ENCODE measurements at places on chromosomes 5 and 9.
A peak's percentile ranks its signal among the peaks of the same experiment; 100 is the strongest.

GRCh38 chr9:27019589-27019988 lies 14.1 kb upstream of the LRRC19 start:
- no peak for DNase-seq

- no peak for DNase-seq
Measured at GRCh38 chr5:168066536-168067208, 224.8 kb upstream of the WWC1 start.

DNA sequence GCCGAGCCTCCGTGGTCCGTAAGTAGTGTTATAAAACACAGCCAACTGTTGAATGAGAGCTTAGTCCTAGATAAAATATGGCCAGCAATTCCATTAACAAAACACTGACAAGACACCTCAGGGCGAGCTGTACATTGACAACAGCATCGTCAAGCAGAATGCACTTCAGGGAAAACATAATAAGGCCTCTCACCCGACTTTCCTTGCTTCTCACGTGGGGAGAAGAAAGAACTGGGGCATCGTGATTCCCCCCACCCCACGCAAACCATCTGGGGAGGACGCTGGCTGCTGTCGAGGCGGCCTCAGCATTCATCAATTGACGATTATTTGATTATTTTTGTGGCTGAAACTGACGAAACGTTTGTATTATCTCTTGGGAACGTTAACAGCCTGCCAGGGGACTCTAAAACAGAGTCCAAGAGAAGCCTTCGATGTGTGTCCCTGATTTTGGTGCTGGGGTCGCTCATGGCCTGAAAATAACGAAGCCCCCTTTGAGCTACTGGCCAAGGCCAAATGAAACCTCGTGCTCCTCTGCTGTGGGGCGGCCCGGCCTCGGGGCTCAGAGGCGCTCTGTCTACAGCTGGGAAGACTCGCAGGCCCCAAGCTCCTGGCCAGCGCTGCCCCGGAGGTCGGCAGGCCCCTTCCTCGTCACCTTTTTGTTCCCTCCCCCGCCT lies 464 bp downstream of the GDF9 start:
- peak; percentile 2 for DNase-seq

GRCh38 chr5:57499262-57500050 lies 16.8 kb upstream of the ACTBL2 start:
- DNase-seq: peak; percentile 56

- DNase-seq: no peak
Measured at GRCh38 chr5:168778536-168778935, 199.4 kb upstream of the PANK3 start.

- DNase-seq: no peak
Measured at GRCh38 chr9:89048616-89049015, 57.3 kb downstream of the S1PR3 start.

GRCh38 chr5:178902849-178903248 lies 7.1 kb downstream of the ZFP2 start:
- no peak for DNase-seq

GRCh38 chr5:137560420-137560819 lies 61.3 kb upstream of the SPOCK1 start:
- no peak for DNase-seq
